GM23338 (cell line): ENCODE measurements at places on chromosomes 5 and 9. TPM values are rescaled to one million over a fixed set of nuclear protein-coding genes. Genes with fewer than 3 reads are reported as not detected.

- DNase-seq = no peak
- no peaks in the 10 kb centered on the region for H3K36me3 ChIP-seq
- no peak overlapping the region for H3K4me3 ChIP-seq
- H3K4me1 ChIP-seq = peaks cover 21% of the 10 kb centered on the region
- H3K27me3 ChIP-seq = no peaks in the 10 kb centered on the region
Observed at GRCh38 chr9:72313507-72313906, 51.5 kb downstream of the ZFAND5 start.

- H3K36me3 ChIP-seq = no peaks in the 10 kb centered on the region
- DNase-seq = no peak
Observed at GRCh38 chr9:101172616-101173015, 144.1 kb downstream of the PLPPR1 start.

GRCh38 chr5:106584268-106584667 is 1086.5 kb downstream of the EFNA5 start:
- no peak overlapping the region for H3K4me3 ChIP-seq
- peak; percentile 31 for DNase-seq
- no peaks in the 10 kb centered on the region for H3K27me3 ChIP-seq
- H3K4me1 ChIP-seq = no peaks in the 10 kb centered on the region

DNA sequence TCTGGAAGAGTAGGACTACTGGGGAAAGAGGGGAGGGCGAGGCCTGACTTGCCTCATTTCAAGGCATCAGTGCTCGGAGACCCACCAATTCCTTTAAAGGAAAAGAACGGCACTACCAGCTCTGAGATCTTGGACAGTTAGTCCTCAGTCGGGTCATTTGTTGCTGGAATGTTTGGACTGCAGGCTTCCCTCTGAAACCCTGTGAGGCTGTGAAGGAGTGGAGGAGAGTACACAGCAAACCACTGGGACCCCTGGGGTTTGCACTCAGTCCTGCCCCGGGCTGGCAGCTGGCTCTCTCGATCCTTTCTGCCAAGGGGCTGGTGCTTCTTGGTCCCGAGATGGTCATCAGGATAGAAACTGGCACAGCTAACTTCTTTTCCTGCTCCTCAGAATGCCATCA is 194.5 kb downstream of the TRIO start:
- no peak overlapping the region for H3K4me3 ChIP-seq
- peaks cover 12% of the 10 kb centered on the region; the same call in 1 of the 2 replicates for H3K36me3 ChIP-seq
- no peak for DNase-seq
- peaks cover 31% of the 10 kb centered on the region for H3K4me1 ChIP-seq
- no peak overlapping the region for H3K27ac ChIP-seq
- no peaks in the 10 kb centered on the region for H3K27me3 ChIP-seq

- H3K4me3 ChIP-seq = no peak overlapping the region
- no peaks in the 10 kb centered on the region for H3K27me3 ChIP-seq
- peak; percentile 24 for DNase-seq
- H3K36me3 ChIP-seq = no peaks in the 10 kb centered on the region
- no peak overlapping the region for H3K27ac ChIP-seq
Observed at GRCh38 chr9:136552117-136552703, 6.4 kb upstream of the NOTCH1 start.

GRCh38 chr5:154729613-154730012 is 25.6 kb upstream of the LARP1 start:
- H3K4me3 ChIP-seq = no peak overlapping the region
- H3K4me1 ChIP-seq = peaks cover 17% of the 10 kb centered on the region; the same call in 1 of the 2 replicates
- no peaks in the 10 kb centered on the region for H3K27me3 ChIP-seq
- no peak overlapping the region for H3K27ac ChIP-seq
- DNase-seq = no peak

DNA sequence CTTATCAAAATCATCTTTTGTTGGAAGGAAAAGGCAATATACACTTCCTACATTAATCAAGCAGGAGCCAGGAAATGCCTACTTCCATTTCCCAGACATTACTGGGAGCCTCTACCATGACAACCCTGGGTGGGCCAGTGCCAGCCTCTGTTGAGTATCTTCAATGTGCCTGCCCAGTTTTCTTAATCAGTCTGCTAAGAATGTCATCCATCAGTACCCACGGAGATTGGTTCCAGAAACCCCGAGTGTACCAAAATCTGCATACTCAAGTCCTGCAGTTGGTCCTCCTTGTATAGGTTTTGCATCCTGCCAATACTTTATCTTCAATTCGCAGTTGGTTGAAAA is 82.4 kb downstream of the MARCHF3 start:
- no peak overlapping the region for H3K4me3 ChIP-seq
- no peak overlapping the region for H3K27ac ChIP-seq
- DNase-seq = no peak
- H3K27me3 ChIP-seq = no peaks in the 10 kb centered on the region
- H3K36me3 ChIP-seq = no peaks in the 10 kb centered on the region

DNA sequence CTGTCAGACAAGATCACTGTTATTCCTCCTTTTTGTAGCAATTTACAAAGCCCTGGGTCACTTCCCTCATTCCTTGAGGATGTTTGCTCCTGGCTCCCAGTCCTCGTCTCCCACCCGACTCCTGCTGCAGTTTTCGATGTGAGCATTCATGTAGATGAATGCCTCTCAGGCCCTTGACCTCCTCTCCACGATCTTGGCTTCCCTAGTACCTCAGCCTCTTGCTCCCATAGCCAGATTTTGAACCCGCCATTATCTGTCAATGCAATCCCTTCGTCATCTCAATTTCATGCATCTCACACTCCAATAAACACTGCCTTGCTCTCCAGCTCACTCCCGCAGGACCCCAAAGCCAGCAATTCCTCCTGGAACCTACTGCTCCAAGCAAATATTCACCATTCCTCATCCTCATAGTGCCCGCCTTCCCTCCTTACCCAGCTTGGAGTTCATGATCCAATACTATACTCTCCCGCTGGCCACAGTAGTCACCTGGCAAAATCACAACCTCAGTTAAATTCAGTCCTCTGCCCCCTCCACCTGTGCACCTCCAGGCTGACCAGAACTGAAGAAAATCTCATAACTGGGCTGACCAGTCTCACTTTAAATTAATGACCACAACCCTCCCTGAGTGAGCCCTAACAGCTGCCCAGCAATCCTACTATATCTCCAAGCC is 35.1 kb upstream of the JADE2 start:
- no peaks in the 10 kb centered on the region for H3K27me3 ChIP-seq
- no peaks in the 10 kb centered on the region for H3K36me3 ChIP-seq
- H3K27ac ChIP-seq = no peak overlapping the region
- H3K4me3 ChIP-seq = no peak overlapping the region
- H3K4me1 ChIP-seq = no peaks in the 10 kb centered on the region
- no peak for DNase-seq

- H3K4me1 ChIP-seq = peaks cover 6% of the 10 kb centered on the region
- H3K36me3 ChIP-seq = peaks cover 1% of the 10 kb centered on the region; the same call in 1 of the 2 replicates
- no peak for DNase-seq
- H3K4me3 ChIP-seq = no peak overlapping the region
- 0 out of 2 replicates have a peak overlapping the region, but pooled peaks have one; percentile 29 for H3K27ac ChIP-seq
Observed at GRCh38 chr9:125931211-125931610, 184.0 kb downstream of the PBX3 start.

- DNase-seq = no peak
- no peak overlapping the region for H3K27ac ChIP-seq
- no peaks in the 10 kb centered on the region for H3K27me3 ChIP-seq
- no peak overlapping the region for H3K4me3 ChIP-seq
- H3K36me3 ChIP-seq = no peaks in the 10 kb centered on the region
Observed at GRCh38 chr5:83937837-83938236, 217.2 kb upstream of the HAPLN1 start.

- DNase-seq = no peak
- no peaks in the 10 kb centered on the region for H3K36me3 ChIP-seq
- no peaks in the 10 kb centered on the region for H3K27me3 ChIP-seq
- no peaks in the 10 kb centered on the region for H3K4me1 ChIP-seq
- no peak overlapping the region for H3K4me3 ChIP-seq
Observed at GRCh38 chr5:31573494-31574142, 41.5 kb downstream of the C5orf22 start.

DNA sequence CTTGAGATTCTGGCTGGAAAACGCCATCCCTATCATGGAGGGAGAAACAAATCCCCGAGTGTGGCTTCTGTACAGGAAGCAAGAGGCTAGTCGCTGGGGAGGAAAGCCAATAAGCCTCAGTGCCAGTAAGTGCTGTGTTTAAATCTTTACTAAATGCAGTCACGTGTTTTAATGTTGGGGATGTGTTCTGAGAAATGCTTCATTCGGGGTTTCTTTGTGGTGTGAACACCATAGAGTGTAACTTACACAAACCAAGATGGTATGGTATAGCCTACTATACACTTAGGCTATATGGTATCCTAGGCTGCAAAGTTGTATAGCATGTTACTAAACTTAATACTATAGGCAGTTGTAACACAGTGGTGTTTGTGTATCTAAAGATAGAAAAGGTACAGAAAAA is 94.7 kb downstream of the GCNT1 start:
- no peak overlapping the region for H3K4me3 ChIP-seq
- no peak overlapping the region for H3K27ac ChIP-seq
- peaks cover 9% of the 10 kb centered on the region; the same call in 1 of the 2 replicates for H3K4me1 ChIP-seq
- no peaks in the 10 kb centered on the region for H3K27me3 ChIP-seq
- DNase-seq = no peak
- no peaks in the 10 kb centered on the region; the same call in 1 of the 2 replicates for H3K36me3 ChIP-seq

GRCh38 chr9:5612185-5612530 is 16.7 kb upstream of the RIC1 start:
- H3K36me3 ChIP-seq = no peaks in the 10 kb centered on the region
- DNase-seq = no peak
- H3K4me1 ChIP-seq = peaks cover 5% of the 10 kb centered on the region; the same call in 1 of the 2 replicates
- no peaks in the 10 kb centered on the region for H3K27me3 ChIP-seq
- H3K27ac ChIP-seq = no peak overlapping the region

DNA sequence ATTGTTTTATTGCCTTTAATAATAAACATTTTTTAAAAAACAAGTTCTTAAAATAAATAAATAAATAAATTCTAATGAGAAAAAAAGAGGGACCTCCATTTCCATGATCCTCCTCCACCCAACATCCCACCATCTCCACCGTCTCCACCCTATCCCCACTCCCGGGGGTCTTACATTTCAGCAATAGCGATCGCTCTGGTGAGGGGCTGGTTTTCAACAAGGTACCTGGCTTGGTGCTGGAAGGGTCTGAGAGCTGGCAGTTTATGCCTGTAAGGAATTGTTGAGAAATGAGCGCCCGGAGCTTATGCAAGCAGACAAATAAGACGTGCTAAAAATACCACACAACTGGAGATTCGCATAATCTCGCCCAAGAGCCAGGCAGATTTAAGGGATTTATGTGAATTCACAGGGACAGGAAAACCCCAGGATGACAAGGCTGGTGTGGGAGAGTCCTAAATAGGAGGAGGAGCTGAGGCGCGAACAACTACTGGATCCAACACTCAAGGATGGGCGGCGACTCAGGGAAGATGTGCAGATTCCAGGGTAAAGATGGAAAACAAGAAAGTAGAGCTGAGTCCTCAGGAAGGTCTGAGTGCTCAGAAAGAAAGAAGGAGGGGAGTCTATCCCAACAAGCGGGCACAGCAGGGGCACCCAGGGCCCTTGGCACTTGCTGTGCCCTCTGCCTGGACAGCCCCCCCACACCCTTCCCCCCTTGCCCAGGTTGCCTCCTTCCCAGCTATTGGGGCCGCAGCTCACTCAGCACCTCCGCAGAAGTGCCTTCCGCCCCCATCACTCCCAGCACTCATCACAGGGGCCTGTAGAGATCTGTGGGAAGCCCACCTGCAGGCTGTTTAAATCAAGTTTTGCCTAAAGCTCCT is 27.0 kb downstream of the TRIM14 start:
- H3K36me3 ChIP-seq = no peaks in the 10 kb centered on the region
- peaks cover 20% of the 10 kb centered on the region for H3K4me1 ChIP-seq
- H3K4me3 ChIP-seq = peak overlapping the region; percentile 36
- peaks cover 13% of the 10 kb centered on the region; the same call in 1 of the 2 replicates for H3K27me3 ChIP-seq
- H3K27ac ChIP-seq = peak overlapping the region; percentile 4; the same call in 1 of the 2 replicates

DNA sequence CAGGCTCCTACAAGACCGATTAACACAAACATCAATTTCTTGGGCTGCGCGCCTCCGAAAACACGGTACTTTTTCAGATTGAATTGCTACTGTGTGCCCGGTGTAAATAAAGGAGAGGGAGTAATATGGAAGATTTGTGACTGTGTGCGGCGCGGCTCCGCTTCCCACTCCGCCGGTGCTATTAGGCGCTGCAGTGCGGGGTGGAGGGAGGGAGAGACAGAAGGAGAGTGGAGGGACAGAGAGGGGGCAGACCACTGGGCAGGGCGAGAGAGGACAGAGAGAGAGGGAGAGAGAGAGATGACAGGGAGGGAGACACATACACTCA is 24.7 kb upstream of the RNU6ATAC start:
- no peaks in the 10 kb centered on the region for H3K36me3 ChIP-seq
- H3K4me1 ChIP-seq = no peaks in the 10 kb centered on the region
- no peak overlapping the region for H3K27ac ChIP-seq
- H3K27me3 ChIP-seq = no peaks in the 10 kb centered on the region

DNA sequence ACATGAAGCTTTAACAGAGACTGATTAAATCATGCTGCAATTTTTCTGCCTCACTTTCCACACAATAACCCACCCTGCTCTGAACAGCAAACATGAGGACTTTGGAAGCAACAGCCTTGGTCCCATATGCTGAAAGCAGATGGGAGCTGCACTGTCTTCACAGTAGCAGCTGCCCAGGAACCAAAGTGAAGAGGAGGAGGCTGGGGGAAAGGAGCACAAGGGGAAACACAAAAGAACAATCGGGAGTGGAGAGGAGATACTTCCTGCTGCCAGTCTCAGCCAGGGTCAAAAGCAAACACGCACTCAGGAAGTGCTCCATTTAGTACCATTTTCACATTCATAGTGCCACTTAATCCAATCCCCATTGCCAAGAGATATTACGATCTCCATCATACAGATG is 183.3 kb upstream of the PUM3 start:
- no peak overlapping the region for H3K27ac ChIP-seq
- no peaks in the 10 kb centered on the region for H3K36me3 ChIP-seq
- H3K27me3 ChIP-seq = no peaks in the 10 kb centered on the region
- no peaks in the 10 kb centered on the region; the same call in 1 of the 2 replicates for H3K4me1 ChIP-seq

- no peak for DNase-seq
- no peaks in the 10 kb centered on the region for H3K36me3 ChIP-seq
- H3K4me1 ChIP-seq = peaks cover 16% of the 10 kb centered on the region
Observed at GRCh38 chr9:132239518-132239917, 77.7 kb downstream of the NTNG2 start.

DNA sequence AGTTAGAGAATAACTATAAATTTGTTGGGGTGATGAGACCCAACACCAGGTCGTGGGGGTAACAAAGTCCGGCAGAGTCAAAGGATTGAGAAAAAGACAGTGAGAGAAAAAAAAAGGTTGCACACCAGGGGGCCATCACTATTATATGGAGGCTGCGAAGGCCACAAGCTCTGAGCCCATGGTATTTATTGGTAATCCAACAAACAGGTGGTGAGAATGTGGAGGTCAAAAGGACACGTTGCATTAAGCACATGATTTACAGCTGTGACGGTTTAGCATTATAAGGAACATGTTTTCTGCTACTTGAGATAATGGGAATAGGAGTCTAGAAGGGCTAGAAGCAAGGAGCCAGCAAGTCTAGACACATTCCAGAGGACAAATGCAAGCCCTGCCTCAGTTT is 2202.2 kb upstream of the C9orf72 start:
- DNase-seq = no peak
- no peak overlapping the region for H3K27ac ChIP-seq
- H3K4me1 ChIP-seq = no peaks in the 10 kb centered on the region

GRCh38 chr9:13967438-13967837 is 346.5 kb downstream of the NFIB start:
- no peaks in the 10 kb centered on the region for H3K27me3 ChIP-seq
- no peaks in the 10 kb centered on the region for H3K36me3 ChIP-seq
- H3K4me3 ChIP-seq = no peak overlapping the region
- H3K27ac ChIP-seq = no peak overlapping the region

OR13C8 gene
- not detected in 2 replicates for total RNA-seq

CTNND2 gene
- 6.6 and 7.0 TPM in 2 replicates for total RNA-seq

SEMA6A gene
- total RNA-seq = 355 and 400 TPM in 2 replicates

ZNF622 gene
- 26.8 and 30.7 TPM in 2 replicates for total RNA-seq
